Left renal cortex interstitium (tissue), 4 donors: ENCODE measurements at places on chromosomes 16 and 17.

DNA sequence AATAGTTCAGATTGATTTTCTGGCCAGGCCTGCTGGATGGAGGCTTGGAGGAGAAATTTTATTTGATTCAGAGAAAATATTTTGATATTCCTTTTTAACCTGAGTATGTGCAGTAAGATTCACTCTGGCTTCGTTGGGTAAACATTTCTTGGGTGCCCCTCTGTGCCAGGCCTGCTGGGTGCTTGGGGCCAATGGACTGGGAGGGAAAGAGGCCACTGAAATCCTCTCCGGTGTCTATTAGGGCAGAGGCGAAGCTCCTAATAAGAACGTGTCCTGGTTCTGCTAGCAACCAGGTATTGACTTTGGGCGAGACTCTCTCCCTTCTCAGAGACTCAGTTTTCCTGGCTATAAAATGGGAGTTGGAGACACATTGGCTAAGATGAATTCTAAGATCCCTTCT, 122.5 kb downstream of the CYLD start:
- no peak for DNase-seq

- no peak for DNase-seq
These were observed 83.2 kb downstream of the ARHGAP23 start for GRCh38 chr17:38511150-38512108.

GRCh38 chr16:79528338-79528737, 72.2 kb downstream of the MAF start:
- no peak for DNase-seq

DNA sequence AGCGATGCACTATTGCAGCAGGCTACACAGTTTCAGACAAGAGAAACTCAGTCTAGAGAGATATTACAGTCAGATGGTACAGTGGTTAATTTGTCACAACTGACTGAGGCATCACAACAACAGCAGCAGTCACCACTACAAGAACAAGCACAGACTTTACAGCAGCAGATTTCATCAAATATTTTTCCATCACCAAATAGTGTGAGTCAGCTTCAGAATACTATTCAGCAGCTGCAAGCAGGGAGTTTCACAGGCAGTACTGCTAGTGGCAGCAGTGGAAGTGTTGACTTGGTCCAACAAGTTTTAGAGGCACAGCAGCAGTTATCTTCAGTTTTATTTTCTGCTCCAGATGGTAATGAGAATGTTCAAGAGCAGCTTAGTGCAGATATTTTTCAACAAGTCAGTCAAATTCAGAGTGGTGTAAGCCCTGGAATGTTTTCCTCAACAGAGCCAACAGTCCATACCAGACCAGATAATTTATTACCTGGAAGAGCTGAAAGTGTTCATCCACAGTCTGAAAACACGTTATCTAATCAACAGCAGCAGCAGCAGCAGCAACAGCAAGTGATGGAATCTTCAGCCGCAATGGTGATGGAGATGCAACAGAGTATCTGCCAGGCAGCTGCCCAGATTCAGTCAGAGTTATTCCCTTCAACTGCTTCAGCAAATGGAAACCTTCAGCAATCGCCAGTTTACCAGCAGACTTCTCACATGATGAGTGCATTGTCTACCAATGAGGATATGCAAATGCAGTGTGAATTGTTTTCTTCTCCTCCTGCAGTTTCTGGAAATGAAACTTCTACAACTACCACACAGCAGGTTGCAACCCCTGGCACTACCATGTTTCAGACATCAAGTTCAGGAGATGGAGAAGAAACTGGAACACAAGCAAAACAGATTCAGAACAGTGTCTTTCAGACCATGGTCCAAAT, 34.1 kb downstream of the NQO1 start:
- no peak for DNase-seq

DNA sequence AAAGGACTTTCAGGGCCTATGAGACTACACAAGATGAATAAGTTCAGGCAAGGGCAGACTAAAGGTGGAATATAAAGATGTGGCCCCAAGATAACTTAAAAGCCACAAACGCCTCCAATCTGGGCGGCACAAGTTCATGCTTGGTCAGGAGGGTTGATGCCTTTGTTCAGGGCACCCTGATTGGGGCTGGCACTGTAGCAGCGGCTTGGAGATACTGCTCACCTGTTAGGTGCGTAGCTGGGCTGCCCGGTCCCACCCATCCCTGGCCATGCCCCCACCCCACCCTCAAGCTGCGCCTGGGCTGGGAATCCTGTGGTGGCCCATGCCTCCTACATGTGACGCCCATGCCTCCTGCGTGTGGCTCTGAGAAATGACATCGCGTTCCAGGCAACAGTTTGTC, 12.5 kb upstream of the SLC13A2 start:
- DNase-seq, result no peak

- no peak for DNase-seq
These were observed 26.0 kb upstream of the ADCY9 start for GRCh38 chr16:4142268-4142667.

DNA sequence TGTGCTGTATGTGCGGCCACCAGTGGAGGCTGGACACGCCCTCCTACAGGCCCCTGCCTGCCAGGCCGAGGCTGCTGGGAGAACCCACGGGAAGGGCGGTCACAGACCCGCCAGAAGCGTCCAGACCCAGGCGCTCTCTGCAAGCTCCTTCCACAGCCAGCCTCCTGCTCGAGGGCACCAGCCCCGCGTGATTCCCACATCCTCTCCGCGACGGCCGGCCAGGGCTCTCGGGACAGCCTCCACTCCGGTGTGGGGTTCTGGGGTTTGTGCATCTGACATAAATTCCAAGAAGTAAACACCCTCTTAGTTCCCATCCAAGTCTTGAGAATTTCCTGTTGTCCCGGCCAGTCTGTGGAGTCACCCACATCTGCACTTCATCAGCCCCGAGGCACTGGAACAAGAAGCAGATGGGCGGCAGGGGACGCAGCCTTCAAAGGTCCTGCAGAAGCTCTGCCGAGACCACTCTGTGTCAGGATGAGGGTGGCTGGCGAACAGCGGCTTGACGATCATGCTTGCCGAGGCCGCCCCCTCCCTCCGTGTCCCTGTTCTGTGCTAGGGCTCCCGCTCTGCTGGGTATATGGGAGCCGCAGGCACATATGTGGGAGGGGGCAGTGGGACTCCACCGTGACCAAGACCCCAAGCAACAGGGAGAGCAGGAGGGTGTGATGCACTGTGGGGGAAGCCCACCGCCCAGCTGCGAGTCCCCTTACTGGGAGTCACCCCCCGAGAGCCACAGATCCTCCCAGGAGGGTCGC, 2.4 kb upstream of the TMEM204 start:
- DNase-seq, result no peak

DNA sequence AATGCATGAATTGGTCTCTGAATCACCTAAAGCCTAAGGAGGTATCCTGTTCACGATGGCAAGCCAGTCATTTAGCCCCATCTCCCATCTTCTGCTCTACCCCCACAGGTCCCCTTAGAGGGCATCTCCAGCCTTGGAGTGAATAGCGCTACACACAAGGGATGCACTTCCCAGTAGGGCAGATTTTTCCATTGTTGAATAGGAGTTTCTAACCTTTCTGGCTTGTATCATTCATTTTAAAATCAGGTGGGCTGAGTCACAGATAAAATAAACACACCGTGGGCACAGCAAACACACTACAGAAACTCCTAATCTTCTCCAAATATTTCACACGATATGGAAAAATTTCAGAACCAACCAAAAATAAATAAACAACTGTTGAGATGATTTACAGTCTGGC, 201.2 kb upstream of the NOG start:
- no peak for DNase-seq
